Stimulated activated CD4-positive, alpha-beta T cell treated with anti-CD3 and anti-CD28 coated beads, Interleukin-12 subunit alpha, Interleukin-12 subunit beta, amount 100 ng/mL, for 24 hours (primary cell): ENCODE measurements at places on chromosomes 5 and 9.

DNA sequence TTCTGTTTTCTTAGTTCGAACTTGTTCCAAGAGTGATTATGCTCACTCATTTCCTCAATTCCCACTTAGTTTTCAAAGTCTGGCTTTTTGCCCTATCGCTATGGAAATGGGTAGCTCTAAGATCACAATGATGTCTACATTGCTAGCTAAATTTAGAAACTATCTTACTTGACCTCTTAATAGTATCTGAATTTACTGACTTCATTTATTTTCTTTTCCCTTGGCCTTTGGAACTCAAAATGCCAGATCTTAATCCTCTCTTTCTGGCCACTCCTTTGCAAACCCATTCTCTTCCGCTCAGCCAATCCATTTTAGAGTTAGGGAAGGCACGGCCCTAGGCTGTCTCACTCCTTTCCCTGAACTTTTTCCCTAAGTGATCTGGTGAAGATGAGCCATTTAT is 137.0 kb downstream of the FER start:
- DNase-seq: no peak

DNA sequence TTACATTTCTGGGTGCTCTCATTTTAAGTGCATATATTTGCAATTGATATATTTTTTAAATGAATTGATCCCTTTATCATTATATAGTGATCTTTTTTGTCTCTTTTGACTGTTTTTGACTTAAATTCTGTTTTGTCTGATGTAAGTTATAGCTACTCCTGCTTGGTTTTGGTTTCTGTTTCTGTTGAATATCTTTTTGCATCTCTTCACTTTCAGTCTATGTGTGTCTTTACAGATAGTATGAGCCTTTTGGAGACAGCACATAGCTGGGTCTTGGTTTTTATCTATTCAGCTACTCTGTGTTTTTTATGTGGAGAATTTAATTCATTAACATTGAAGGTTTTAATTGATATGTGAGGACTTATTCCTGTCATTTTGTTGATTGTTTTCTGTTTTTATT is 311.3 kb downstream of the SPATA31D1 start:
- DNase-seq: no peak

DNA sequence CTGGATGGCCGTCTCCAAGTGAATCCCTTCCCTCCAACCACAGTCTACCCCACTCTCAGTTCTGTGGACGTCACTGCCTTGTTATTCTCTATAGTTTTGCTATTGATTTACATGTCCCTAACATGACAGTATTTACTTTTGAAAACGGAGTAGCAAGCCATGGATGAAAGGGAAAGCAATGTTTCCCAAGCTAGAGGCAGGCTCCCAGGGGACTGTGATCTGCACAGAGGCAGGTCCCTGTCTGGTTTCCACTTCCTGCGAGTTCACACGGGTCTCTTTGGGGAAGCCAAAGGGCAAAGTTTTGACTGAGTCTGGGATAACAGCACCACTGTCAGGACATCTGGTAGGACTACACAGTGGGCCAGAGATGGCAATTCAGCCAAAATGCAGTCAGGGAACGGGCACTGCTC is 12.7 kb downstream of the C9orf153 start:
- DNase-seq: no peak

- no peak for DNase-seq
Observed at GRCh38 chr9:122444041-122444733, 33.5 kb downstream of the OR1J1 start.

DNA sequence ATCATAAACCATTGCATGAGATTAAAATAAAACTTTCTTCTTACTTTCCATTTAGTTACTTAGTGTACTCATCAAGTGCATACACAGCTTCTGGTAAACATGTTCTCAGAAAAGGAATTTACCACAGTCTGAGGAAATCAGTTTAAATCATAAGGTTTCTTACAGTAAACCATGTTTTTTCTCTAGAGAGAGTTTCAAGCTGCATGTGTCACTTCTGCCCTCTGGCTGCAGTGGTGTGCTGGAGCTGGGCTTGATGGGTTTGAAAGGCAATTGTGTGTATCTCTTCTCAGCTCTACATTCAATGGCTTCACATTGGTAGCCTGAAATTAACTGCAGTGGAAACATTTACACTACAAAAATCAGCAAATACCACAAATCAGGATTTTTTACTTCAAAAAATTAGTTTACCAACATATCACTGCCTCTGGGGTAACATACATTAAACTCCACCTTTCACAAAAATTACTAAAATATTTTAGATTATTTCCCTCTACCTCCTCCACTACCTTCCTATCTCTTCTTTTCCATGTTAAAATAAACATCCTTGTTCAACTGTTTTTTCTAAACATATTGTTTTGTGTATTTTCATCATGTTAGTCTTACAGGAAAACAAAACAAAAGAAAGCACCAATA is 414.3 kb downstream of the ANXA1 start:
- no peak for DNase-seq

DNA sequence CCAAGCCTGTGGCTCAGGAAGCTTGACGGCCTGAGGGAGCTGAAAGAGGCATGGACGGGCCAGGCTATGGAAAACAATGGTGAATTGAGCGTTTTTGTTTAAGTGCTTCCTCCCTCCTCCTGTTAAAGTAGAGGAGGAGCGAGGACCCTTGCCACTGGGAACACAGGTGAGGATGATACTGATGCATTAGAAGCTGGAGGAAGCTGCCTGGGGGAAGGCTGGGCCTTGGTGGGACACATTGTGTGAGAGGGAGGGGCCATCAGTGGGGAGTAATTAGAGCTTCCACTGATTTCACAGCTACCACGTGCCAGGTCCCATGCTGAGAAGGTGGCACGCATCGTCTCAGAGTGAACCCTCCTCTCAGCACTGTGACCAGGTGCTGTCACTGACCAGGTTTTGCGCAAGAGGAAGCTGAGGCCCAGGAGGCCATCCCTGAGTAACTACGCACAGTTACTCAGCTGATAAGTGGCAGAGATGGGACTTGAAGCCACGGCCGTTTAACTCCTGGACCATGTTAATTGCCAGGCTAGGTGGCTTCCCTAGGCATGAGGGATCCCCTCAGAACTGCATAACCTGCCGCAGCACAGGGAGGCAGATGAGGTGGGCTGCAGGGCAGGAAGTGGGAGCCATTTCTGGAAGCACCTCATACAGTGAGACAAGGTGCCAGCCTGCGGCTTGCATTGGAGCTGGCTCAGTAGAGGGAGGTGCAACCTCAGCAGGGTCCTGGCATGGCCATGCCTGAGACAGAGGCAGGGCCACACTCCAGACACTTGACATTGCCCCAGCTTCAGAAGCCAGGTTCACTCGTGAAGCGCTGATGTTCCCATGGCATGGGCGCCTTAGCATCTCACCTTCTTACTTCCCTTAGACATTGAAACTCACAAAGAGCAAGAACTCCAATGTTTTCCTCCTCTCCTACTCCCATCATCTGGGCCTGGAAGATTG is 195.3 kb upstream of the MVB12B start:
- no peak for DNase-seq

- DNase-seq: no peak
Observed at GRCh38 chr5:143498821-143499220, 95.3 kb upstream of the NR3C1 start.

GRCh38 chr5:101278011-101278687 is 375.1 kb upstream of the ST8SIA4 start:
- no peak for DNase-seq

- DNase-seq: no peak
Observed at GRCh38 chr5:15234366-15234765, 265.6 kb upstream of the FBXL7 start.

- DNase-seq: no peak
Observed at GRCh38 chr5:16179511-16179935, at the start of gene MARCHF11. TSS of gene MARCHF11 (minus strand) at chr5:16179791. CDS start at chr5:16179575, 216 bp downstream.

GRCh38 chr5:168305281-168305680 is 13.8 kb downstream of the WWC1 start:
- DNase-seq: no peak

GRCh38 chr5:83703059-83703458 is 17.6 kb downstream of the HAPLN1 start:
- DNase-seq: no peak

DNA sequence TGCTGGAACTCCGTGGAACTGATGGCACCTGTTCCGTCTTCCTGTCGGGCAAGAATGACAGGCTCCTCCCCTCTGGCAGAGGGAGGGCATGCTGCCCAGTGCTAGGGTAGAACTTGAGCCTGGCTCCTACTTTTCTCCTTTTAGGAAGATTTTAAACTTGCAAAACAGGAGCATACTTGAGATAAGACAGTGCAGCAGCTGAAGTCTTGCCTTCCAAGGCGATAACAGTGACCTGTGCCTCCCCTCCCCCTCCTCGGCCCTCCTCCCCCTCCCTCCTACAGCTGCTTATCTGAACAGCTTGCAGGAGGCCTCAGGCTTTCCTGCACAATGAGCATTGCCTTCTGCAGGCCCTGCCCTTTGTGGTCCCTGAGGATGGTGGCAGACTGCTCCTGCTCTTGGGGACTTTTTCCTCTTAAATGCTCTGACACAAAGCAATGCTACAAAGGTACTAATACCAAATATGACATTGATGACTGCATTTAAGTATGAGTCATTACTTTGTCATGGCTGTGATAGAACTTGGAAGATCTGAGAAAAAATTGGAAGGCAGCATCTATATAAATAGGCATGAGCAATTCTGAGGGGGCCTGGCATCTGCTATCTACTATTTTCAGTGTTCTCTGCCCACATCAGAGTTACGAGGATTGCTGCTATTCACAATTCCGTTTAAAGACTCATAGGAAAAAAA is 2.0 kb downstream of the GADD45G start:
- peak; percentile 32 for DNase-seq

DNA sequence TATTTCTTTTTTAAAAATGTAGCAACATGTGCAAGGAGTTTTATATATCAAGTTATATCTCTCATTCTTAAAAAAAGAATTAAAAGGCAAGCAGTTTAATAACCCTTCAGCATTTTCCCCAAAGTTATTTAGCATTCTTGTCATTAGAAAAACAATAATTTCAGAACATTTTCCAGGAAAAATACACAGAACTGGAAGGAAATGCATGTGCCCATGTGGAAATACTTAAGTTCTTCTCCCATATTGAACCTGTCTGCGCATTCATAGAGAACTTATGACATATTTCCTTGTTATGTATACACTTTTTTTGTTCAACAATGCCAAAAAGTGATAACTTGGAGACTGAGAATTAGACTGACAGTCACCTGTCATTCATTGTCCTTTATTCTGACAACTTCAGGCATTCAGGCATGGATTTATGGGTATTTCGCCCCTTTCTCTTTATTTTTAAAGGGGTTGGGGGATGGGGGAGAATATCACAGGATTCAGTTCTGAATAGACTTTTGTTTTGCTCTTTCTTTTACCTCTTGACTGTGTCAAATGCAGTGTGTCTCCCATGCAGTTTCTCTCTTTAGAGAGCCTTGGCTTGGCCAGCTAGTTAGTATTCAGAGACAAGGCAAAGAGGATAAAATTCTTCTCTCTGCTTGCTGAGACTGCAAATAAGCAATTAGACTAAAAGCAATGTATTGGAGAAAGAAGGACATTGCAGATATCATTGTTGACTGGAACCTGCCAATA is 701.0 kb downstream of the NR2F1-AS1 start:
- no peak for DNase-seq

GRCh38 chr5:159525117-159525516 is 194.8 kb upstream of the IL12B start:
- DNase-seq: no peak

GRCh38 chr9:14992516-14992915 is 82.3 kb upstream of the FREM1 start:
- no peak for DNase-seq

- no peak for DNase-seq
Observed at GRCh38 chr5:10246761-10247160, 2.9 kb downstream of the ATPSCKMT start.

DNA sequence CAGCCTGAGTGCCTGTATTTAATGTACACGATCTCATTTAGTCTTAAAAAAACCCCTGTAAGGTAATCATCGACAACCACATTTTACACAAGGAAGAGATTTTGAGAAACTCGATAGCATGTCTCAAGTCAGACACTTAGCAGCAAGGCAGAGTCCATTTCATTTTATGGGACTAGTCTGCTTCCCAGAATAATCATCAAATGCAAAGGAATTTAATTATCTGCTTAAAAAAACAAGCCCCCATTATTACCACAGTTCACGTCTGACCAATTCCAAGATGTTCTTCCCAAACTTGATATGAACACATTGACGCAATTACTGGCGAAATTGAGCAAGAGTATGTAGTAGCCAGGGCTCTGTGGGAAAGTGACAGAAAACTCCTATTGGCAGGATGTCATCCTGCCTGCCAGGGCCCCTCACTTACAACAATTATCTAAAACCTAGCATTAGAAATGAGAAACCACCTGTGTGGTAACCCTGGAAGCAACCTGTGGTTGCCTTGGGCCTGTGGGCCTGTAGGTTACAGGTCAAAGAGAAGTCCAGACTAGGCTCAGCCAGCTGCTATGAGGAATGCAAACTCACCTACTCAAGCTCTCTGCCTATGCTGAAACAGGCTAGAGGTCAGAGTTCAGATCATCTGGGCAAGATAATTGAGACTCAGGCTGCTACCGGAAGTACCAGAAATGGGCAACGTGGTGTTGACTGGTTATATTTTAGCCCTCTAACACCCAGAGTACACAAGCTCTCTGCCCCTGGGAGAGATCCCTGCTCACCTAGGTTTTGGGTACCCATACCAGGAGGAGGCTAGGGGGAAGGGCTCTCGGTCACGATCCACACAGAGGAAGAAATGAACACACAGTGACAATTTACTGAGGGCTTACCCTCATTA is 1.6 kb downstream of the B4GALT1 start:
- DNase-seq: no peak

DNA sequence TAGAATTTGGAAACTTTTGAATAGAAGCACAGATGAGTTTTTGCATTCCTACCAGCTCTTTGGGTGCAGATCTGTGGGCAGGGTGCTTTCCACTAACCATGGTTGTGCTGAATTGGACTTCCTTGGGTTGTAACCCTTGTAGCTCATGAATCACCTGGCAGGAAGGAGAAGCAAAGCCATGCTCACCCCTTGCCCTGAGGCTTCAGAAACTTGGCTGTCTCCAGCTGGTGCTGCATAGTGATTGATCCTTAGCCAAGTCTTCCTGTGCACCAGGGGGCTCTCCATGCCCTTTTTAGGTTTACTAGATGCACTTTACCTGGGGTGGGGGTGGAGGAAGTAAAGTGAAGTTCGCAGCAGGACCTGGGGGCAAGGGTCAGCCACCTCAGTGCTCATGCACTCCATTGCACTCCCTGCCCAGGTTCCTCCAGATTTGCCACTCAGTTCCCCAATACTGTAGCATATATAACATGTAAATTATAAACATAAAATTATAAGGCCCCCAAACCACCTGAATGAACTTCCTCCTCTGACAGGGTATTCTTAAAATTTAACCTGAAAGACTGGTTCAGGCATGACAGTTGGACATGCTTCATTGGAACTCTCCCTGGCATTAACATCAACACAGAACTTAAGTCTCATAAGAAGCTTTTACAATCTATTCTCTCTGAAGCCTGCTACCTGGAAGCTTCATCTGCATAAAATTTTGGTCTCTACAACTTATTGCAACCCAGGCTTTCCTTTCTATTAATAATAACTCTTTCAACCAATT is 25.8 kb upstream of the IFNA14 start:
- no peak for DNase-seq

DNA sequence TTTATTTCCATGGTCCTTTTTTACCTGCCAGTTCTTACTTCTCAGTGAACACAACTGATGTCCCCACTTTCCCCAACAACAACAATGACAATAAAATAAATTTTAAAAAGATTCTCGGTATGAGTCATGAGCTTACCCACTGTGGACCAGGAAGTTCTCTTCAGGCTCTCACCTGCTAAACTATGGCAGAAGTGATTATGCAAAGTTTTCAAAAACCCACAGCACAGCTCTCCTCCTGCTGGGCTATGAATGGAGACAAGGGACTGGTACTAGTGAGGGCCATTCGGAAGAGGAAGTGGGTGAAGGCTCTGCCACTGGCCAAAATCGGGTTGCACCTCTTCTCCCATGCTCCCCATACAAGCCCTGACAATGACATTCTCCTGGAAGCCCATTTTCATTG is 429.4 kb downstream of the PIK3R1 start:
- DNase-seq: no peak

GRCh38 chr5:143664623-143665022 is 147.3 kb upstream of the HMHB1 start:
- DNase-seq: no peak
